ENCODE measurements at places on chromosomes 3 and 15. TPM values are rescaled to one million over a fixed set of nuclear protein-coding genes. Genes with fewer than 3 reads are reported as not detected.

- no peak overlapping the region for H3K27ac ChIP-seq
- peaks cover 3% of the 10 kb centered on the region for H3K4me1 ChIP-seq
- H3K27me3 ChIP-seq, result no peaks in the 10 kb centered on the region
- no peak for DNase-seq
Measured at GRCh38 chr15:39153058-39153714, 427.7 kb upstream of the THBS1 start.

GRCh38 chr3:139695007-139695406 lies 17.2 kb upstream of the NMNAT3 start:
- DNase-seq, result no peak
- H3K36me3 ChIP-seq, result no peaks in the 10 kb centered on the region
- H3K4me3 ChIP-seq, result no peak overlapping the region
- no peak overlapping the region for H3K27ac ChIP-seq
- H3K27me3 ChIP-seq, result peaks cover 4% of the 10 kb centered on the region

CCDC33 gene
- 0.84 TPM for total RNA-seq

IGF1R gene
- total RNA-seq, result 109 TPM

DNA sequence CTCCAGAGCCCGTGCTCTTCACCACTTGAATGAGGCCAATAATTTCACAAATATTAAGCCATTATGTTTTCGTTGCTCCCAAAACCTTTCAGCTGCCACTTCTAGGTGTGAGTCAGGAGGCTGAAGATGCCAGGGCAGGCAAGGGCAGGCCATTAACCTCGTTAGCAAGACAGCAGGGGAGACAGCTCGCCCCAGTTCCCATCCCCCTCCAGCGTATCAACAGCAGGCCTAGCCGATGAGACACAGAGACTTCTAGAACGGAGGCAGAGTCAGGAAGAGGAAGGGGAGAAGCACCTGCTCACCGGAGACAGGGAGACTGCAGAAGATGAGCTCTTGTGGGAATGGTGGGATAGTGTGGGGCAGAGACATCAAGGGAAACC lies 28.0 kb upstream of the PLA2G4E start:
- no peak overlapping the region for H3K4me3 ChIP-seq
- H3K36me3 ChIP-seq, result no peaks in the 10 kb centered on the region
- DNase-seq, result no peak
- no peak overlapping the region for H3K27ac ChIP-seq
- H3K4me1 ChIP-seq, result peaks cover 5% of the 10 kb centered on the region
- H3K27me3 ChIP-seq, result peaks cover 32% of the 10 kb centered on the region

SLC6A1 gene
- total RNA-seq, result not detected

DNA sequence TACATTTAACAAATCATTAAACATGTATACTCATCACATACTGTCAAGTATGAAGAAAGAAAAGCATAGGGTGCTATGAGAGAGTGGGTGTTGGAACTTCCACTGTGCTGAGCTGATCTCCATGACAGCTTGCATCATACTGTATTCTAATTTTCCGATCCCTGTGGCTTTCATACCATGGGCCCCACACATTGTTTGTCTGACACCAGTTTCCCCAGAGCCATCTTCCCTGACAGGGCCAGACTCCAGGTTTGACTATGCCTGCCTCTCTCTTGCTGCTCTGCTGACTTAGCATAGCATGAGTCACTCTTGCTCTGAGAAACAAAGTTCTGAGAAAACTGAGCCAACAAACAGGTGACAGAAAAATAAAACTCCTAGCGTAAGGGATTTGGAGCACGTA lies 37.0 kb upstream of the CASR start:
- H3K27me3 ChIP-seq, result no peaks in the 10 kb centered on the region
- DNase-seq, result no peak
- no peaks in the 10 kb centered on the region for H3K4me1 ChIP-seq
- no peak overlapping the region for H3K27ac ChIP-seq

TNIK gene
- total RNA-seq, result 15.7 TPM

OCA2 gene
- 0.79 TPM for total RNA-seq

SPINT1 gene
- total RNA-seq, result 217 TPM

DNA sequence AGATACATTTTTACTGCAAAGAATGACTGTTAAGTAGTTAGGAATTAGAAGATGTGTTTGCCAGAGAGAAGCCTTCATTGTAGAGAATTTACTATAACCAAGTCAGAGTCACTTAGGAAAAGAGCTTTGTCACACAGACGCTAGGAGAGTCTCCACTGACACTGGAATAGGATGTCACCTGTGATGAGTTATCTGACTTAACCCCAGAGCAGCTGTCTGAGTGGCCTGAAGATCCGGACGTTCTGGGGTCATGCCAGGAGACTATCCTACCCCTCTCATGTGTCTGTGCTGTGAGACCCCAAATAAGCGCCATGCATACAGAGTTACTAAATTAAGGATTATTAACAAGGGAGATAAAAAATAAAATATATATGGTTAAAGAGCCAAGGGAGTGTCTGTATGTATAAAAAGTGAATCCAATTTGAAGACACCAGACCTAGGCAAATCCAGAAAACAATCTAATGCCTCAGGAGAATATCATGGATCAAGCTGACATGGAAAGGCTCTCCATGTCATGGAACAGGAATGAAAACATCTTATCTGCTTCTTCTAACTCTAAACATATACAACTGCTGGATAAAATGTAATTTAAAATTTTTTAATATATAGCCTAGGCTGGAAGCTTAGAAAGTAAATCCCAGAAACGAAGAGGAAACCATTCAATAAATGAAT lies 43.5 kb downstream of the ITGB5 start:
- DNase-seq, result no peak
- no peaks in the 10 kb centered on the region for H3K27me3 ChIP-seq
- peaks cover 24% of the 10 kb centered on the region for H3K36me3 ChIP-seq
- peaks cover 4% of the 10 kb centered on the region for H3K4me1 ChIP-seq
- H3K27ac ChIP-seq, result no peak overlapping the region

GOLGA6A gene
- 0.89 TPM for total RNA-seq

- H3K27me3 ChIP-seq, result no peaks in the 10 kb centered on the region
- H3K4me3 ChIP-seq, result no peak overlapping the region
- DNase-seq, result no peak
- H3K4me1 ChIP-seq, result no peaks in the 10 kb centered on the region
- no peaks in the 10 kb centered on the region for H3K36me3 ChIP-seq
Measured at GRCh38 chr3:6022621-6023020, 835.1 kb downstream of the EDEM1 start.

- no peak overlapping the region for H3K4me3 ChIP-seq
- H3K4me1 ChIP-seq, result peaks cover 11% of the 10 kb centered on the region
- DNase-seq, result no peak
Measured at GRCh38 chr3:53550005-53550620, 55.7 kb downstream of the CACNA1D start.

DNA sequence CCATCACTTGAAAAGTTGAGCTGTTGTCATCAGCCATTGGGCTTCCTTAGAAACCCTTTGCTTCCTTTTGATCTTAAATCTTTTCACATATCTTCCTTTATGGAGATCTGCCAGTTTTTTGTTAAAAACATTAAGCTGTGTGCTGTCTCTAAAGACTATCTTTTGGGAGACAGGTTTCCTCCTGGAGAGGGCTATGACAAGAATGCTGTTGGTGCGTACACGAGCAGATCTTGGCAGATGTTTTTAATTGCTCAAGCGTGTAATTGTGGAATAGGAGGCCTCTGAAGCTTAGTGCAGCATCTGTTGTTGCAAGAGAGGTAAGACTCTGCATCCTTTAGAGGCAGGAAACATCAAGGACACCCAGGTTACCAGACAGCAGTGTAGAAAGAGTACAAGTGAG lies 56.8 kb downstream of the PHLDB2 start:
- H3K36me3 ChIP-seq, result peaks cover 22% of the 10 kb centered on the region
- no peaks in the 10 kb centered on the region for H3K27me3 ChIP-seq
- H3K27ac ChIP-seq, result no peak overlapping the region
- peaks cover 18% of the 10 kb centered on the region for H3K4me1 ChIP-seq

DNA sequence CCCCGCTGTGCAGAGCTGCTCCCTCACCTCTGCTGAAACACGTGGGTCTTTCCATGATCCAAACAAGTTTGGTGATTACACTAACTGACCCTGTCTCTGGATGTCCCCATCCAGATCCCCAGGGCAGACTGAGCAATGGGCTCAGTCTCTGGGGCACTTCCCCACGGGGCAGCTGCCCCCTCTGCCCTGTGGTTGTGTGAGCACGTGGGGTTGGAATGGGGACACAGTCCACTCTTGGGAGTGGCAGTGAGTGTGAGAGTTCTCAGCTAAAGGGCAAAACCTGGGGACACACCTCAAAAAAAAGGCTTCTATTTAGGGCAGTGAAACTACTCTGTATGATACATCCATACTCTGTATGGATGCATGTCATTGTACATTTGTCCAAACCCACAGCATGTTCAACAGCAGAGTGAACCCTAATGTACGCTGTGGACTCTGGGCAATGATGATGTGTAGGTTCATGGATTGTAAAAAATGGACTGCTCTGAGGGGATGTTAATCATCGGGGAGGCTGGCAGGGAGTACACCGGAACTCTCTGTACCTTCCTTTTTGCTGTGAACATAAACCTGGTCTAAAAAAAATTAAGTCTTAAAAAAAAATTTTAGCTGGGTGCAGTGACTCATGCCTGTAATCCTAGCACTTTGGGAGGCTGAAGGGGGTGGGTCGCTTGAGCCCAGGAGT lies 49.9 kb upstream of the BLM start:
- H3K27me3 ChIP-seq, result peaks cover 4% of the 10 kb centered on the region
- H3K4me1 ChIP-seq, result peaks cover 2% of the 10 kb centered on the region

- DNase-seq, result no peak
- H3K36me3 ChIP-seq, result no peaks in the 10 kb centered on the region
- H3K27me3 ChIP-seq, result no peaks in the 10 kb centered on the region
- H3K4me3 ChIP-seq, result no peak overlapping the region
Measured at GRCh38 chr3:56923526-56924224, 121.9 kb upstream of the ARHGEF3 start.

MYEF2 gene
- total RNA-seq, result 126 TPM

DNA sequence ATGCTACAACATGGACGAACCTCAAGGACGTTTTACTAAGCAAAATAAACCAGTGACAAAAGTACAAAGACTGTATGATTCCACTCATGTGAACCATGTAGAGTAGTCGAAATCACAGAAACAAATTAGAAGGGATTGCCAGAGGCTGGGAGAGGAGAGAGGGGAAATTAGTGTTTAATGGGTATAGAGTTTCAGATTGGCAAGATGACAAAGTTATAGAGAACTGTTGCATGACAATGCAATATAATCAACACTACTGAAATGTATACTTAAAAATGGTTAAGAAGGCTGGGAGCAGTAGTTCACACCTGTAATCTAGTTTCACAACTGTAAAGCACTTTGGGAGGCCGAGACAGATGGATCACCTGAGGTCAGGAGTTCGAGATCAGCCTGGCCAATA lies 36.9 kb downstream of the PLS1 start:
- H3K27ac ChIP-seq, result no peak overlapping the region
- H3K27me3 ChIP-seq, result no peaks in the 10 kb centered on the region
- peaks cover 1% of the 10 kb centered on the region for H3K36me3 ChIP-seq
- DNase-seq, result no peak
- H3K4me3 ChIP-seq, result no peak overlapping the region
- H3K4me1 ChIP-seq, result no peaks in the 10 kb centered on the region

DNA sequence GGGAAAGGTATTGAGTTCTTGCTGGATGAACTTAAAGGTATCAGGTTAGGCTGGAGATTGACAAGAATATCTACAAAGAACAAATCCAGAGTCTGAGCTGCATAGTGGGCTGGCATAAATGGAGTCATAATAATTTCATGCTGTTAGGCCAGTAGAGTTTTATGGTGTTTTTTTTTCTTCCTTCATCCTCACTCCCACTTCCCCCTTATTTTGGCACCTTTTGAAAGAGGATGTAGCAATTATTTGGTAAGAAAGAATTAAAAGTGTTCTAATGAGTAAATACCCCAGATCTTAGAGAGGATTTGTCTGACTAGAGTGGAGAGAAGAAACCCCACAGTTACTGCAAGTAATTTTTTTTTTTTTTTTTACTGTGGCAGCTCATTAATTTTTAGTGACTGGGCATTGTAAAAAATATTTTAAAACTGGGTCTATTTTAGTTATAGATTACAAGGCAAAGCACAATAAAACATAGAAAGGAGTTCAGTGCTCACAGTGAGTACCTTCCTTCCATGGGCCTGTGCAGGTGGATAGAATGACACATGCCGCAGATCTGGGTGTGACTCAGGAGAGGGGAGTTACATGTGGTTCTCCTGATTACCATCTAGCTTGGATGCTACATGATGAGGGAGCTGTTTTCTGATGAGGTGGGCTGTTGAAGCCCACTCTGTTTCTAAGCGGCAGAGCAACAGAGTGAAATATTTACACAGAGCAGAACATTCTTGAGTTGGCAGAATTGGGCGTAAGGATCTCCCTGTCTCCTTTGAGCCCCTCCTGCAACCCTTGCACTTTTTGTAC lies 5.3 kb downstream of the EDEM1 start:
- no peak overlapping the region for H3K4me3 ChIP-seq
- no peaks in the 10 kb centered on the region for H3K27me3 ChIP-seq
- peaks cover 17% of the 10 kb centered on the region for H3K36me3 ChIP-seq
- no peak overlapping the region for H3K27ac ChIP-seq
- no peak for DNase-seq

ATP13A5 gene
- total RNA-seq, result 0.29 TPM

GRCh38 chr15:74165461-74165860 lies 8.0 kb upstream of the ISLR start:
- H3K27ac ChIP-seq, result no peak overlapping the region
- H3K4me1 ChIP-seq, result no peaks in the 10 kb centered on the region
- no peaks in the 10 kb centered on the region for H3K36me3 ChIP-seq
- no peak for DNase-seq
- peaks cover 30% of the 10 kb centered on the region for H3K27me3 ChIP-seq
